ENCODE measurements at places on chromosomes 3 and 15.

- peak; percentile 39 for DNase-seq
These were observed 77.4 kb downstream of the RBPMS2 start for GRCh38 chr15:64697911-64698369.

- no peak for DNase-seq
These were observed 12.9 kb upstream of the TAFA4 start for GRCh38 chr3:68945225-68945624.

GRCh38 chr3:144018776-144019175, 47.2 kb downstream of the DIPK2A start:
- DNase-seq = peak; percentile 77

DNA sequence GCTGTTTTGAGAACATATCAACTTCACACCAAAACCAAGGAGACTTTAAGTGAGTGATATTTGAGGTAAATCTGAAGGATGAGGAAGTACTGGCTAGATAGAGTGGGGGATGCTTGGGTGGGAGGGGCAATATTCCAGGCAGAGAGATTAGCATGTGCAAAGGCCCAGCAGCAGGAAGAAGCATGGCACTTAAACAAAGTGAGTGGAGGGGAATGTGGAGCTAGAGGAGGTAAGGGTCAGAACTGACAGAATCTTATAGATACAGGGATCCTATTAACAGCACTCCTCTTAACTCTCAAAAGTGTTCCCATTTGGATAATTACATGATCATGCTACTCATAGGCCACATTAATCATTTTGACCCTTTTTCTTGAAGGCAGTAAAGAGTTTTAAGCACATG, 41.4 kb upstream of the SPRED1 start:
- no peak for DNase-seq

GRCh38 chr3:117479095-117479494, 769.5 kb downstream of the TUSC7 start:
- DNase-seq = no peak

GRCh38 chr3:104298662-104299061, 1068.0 kb upstream of the ALCAM start:
- no peak for DNase-seq

GRCh38 chr15:57961919-57962318, 103.6 kb downstream of the ALDH1A2 start:
- DNase-seq = no peak

DNA sequence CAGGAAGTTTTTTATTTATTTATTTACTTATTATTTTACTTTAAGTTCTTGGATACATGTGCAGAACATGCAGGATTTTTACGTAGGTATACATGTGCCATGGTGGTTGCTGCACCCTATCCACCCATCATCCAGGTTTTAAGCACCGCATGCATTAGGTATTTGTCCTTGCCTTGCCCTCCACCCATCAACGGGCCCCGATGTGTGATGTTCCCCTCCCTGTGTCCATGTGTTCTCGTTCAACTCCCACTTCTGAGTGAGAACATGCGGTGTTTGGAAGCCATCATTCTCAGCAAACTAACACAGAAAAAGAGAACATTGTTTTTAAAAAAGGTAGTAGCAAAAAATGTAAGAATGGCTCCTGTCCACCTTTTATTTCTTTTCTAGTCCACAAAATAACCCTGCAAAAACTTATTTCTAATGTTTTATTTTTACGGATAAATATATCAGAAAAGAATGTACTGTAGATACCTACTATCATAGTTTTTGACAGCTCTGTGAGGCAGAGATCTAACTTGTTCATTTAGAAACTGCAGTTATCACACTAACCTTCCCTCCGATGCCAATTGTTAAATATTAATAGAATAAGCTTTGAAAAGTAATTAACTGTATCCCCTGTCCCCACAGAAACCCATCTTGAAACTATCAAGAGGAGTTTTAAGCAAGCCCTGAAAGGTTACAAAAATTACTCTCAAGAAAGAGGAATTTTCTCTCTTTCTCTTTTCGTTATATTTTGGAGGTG, 189.2 kb downstream of the LPP start:
- DNase-seq = no peak

- no peak for DNase-seq
These were observed 89.1 kb downstream of the TGFBR2 start for GRCh38 chr3:30695302-30696061.

DNA sequence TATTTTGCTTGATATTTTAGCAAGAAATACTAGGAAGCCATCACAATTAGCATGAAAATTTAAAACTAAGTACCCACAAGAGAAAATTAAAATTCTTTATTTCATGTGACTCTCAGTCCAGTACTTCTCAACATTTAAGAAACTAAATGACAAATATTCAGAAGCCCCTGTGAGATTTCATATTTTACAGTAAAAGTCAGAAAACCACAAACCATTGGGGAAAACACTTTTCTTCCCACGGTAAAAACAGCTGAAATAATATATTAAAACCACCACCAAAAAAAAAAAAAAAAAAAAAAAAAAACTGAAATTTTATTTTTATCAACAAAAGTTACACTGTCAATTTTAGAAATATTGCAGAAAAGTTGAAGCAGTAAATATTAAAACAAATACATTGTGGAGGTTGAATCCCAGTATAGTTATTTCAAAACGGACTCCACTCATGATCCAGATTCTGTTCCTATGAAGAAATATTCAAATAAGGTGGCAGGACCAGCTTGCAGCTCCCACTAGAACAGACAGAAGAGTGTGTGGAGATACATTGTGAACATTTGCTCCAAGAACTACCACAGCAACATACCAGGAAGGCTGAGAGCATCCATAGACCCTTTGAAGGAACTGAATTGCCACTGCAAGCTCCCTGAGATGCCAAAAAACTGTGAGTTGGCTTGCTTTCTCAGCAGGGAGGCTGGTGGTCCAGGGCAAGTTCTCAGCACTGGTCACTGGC, 308.2 kb downstream of the CTNNB1 start:
- DNase-seq = no peak

GRCh38 chr15:48096355-48096786, 24.4 kb upstream of the SLC24A5 start:
- DNase-seq = no peak

DNA sequence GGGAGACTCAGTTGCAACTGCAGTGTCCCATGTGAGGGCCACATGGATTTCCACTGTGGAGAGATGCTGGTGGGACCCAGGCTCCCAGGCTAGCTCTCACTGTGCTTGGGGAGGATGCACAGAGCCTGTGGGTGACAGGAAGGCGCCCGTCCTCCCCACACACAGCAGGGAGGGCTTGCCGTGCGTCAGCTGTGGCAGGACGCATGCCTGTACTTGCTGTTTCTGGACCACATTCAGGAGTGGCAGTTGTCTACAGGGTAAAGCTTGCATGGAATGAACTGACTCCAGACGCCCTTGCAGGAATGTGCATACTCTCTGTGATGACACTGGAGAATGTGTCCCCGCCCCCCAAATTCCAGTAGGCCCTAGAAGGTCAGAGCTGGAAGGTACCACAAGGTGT, 63.8 kb upstream of the SNRPA1 start:
- DNase-seq = no peak

GRCh38 chr3:31406896-31407295, 125.8 kb upstream of the STT3B start:
- DNase-seq = no peak

GRCh38 chr3:17442332-17443049, 299.9 kb downstream of the TBC1D5 start:
- peak; percentile 51 for DNase-seq

GRCh38 chr3:170137986-170138385, 43.5 kb downstream of the PHC3 start:
- peak; percentile 52 for DNase-seq

- DNase-seq = no peak
These were observed 122.0 kb upstream of the BFSP2 start for GRCh38 chr3:133277813-133278212.

- no peak for DNase-seq
These were observed 544.7 kb upstream of the ROBO2 start for GRCh38 chr3:76495216-76495615.

DNA sequence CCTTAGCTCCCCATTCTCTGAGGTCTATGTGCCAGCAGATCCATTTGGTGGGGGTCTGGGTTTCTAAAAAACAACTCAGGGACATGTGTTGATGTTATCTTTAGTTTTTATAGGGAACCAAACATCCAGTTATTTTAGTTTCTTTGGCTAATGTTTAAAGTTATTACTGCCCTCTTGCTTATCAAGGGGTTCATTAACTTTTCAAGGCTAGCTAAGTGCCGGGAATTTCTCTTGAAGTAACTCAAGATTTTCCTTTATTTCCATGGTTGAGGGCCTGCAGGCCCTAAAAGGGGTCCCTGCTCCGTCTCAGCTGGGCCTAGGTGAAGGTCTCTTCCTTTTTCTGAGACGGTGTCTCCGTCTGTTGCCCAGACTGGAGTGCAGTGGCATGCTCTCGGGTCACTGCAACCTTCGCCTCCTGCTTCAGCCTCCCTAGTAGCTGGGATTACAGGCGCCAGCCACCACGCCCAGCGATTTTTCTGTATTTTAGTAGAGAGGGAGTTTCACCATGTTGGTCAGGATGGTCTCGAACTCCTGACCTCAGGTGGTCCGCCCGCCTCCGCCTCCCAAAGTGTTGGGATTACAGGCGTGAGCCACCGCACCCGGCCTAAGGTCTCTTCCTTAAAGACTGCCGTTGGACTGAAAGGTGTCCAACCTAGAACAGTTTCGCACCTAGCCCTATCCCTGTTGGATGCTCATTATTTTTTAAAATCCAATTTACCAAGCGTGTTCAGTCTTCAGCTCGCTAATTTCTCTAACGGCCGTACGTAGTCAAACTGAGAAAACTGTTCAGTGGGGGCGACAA, 1.3 kb upstream of the OXSR1 start:
- no peak for DNase-seq

- DNase-seq = no peak
These were observed 27.7 kb downstream of the TCF12 start for GRCh38 chr15:56946150-56946549.

DNA sequence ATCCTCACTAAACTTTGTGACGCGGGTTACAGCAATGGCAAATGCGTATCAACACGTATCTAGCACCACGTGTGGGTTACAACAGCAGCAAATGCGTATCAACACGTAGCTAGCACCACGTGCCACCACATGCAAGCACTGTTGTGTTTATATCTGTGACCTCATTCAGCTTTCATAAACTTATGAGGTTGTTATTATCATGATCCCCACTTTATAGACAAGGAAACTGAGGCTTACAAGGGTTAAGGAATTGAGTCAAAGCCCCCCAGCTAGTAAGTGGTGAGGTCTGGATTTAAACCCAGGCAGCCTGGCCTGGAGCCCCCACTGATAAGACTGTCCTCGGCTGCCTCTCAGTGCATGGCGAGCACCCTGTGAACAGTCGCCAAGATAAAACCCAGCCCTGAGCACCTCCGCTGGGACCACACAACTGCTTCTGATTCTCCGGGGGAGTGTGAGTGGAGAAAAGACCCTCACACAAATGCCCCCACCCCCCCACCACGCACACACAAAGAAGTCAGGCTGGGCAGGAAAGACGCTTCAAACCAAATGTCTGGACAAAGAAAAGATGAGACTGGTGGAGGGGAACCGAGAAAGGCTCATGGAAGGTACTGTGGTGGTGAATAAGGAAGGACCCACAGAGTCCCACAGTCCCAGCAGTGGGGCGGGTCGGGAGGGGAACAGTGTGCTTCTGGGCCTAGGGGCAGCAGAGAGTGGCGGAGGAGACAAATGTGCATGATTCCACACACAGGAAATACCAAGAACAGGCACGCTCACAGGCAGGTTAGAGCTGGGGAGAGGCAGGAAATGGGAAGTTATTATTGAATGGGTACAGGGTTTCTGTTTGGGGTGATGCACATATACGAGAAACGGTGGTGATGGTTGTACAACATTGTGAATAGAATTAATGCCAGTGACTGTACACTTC, 173.4 kb downstream of the XXYLT1 start:
- DNase-seq = no peak

DNA sequence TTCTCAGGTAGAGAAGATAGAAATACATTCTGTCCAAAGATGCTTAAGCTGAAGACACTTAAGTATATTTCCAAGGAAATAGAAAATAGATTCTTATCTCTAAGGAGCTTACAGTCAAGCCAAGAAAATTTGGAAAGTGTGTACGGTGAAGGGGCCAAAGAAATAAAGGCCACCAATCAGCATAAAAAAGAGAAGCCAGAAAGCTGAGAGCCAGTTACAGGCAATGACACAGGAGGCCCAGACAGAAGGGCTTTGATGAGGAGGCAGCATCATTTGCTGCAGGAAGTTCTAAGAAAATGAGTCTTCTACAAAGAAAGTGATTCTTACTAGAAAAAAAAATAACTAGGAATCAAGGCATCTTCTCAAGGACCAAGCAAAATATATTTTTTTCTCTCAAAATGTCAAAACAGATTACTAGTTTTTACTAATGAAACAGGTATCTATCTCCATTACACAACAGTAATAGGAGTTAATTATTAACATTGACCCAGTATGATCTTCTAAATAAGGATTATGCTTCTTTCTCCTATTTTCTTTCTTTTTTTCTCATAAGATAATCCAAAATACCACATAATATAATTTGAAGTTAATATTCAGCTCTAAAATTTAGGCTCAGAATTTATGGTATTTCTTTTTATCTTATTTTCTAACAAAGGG, 82.1 kb upstream of the PHLDB2 start:
- no peak for DNase-seq

DNA sequence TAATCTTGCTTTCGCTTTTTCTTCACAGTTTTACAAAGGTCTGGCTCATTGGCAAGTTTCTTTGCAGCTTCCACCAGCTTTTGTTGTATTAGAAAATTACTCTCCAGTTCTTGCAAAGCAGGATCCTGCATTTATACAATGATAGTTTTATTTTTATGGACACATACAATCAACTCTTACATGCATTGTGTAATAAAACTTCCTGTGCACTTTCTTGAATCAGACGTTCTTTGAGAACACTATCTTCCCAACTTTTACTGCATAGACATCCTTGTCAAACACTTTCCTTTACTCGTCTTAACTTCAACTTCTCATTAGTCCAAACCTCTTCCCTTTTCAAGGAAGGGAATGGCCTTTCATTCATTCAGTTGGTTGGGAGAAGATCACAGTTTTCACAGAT, 71.4 kb upstream of the LMOD3 start:
- DNase-seq = no peak

- DNase-seq = no peak
These were observed 32.9 kb downstream of the AMOTL2 start for GRCh38 chr3:134341389-134341788.

- DNase-seq = no peak
These were observed 463.6 kb downstream of the SHQ1 start for GRCh38 chr3:72384602-72385001.

GRCh38 chr15:33309602-33310276, 1.0 kb upstream of the RYR3 start:
- peak; percentile 25 for DNase-seq

Data from fibroblast of mammary gland (primary cell).